ENCODE measurements at places on chromosomes 2 and 18. TPM values are rescaled to one million over a fixed set of nuclear protein-coding genes. Genes with fewer than 3 reads are reported as not detected.

GRCh38 chr18:46660957-46661749, 4.1 kb upstream of the LOXHD1 start:
- no peaks in the 10 kb centered on the region for H3K36me3 ChIP-seq
- no peak overlapping the region for H3K27ac ChIP-seq
- H3K4me3 ChIP-seq: no peak overlapping the region
- DNase-seq: no peak
- no peaks in the 10 kb centered on the region for H3K27me3 ChIP-seq
- H3K4me1 ChIP-seq: no peaks in the 10 kb centered on the region

DNA sequence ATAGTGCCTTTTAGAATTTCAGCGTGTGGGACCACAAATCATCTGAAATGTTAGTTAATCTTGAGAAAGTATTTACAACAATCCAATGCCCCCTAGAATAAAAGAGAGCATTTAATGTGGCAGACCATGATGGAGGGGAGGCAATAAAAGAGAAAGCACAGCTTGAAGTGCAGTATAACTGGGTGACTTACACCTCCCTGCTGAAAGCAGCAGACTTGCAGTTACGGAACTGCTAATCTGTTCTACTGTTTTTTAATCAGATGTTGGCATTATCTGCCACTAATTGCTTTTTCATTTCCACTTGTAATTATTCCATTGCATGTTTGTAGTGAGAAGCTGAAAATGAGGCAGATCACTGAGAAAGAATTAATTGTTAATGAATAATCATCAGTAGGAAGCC, 130.5 kb upstream of the ITGA4 start:
- H3K4me1 ChIP-seq: no peaks in the 10 kb centered on the region
- no peak for DNase-seq
- H3K27ac ChIP-seq: no peak overlapping the region
- H3K36me3 ChIP-seq: no peaks in the 10 kb centered on the region
- no peak overlapping the region for H3K4me3 ChIP-seq

DNA sequence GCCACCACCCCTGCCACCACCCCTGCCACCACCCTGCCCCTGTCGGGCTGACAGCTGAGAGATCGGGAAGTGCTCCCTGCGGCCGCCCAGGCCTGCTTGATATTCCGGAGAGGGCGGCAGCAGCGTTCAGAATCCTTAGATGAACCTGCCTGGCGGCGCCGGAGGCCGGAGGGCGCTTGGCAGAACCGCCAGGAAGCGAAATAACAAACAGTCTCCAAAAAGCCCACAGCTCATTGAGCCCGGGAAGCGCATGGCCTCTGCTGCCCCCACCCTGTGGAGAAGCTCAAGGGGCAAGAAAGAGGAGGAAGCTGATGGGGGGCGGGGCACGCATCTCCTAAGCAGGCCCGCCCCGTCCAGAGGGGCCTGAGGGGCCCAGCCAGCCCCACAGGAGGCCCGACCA, 92.2 kb upstream of the MBOAT2 start:
- H3K36me3 ChIP-seq: no peaks in the 10 kb centered on the region
- DNase-seq: no peak
- H3K27me3 ChIP-seq: no peaks in the 10 kb centered on the region
- H3K4me3 ChIP-seq: no peak overlapping the region
- H3K27ac ChIP-seq: no peak overlapping the region

DNA sequence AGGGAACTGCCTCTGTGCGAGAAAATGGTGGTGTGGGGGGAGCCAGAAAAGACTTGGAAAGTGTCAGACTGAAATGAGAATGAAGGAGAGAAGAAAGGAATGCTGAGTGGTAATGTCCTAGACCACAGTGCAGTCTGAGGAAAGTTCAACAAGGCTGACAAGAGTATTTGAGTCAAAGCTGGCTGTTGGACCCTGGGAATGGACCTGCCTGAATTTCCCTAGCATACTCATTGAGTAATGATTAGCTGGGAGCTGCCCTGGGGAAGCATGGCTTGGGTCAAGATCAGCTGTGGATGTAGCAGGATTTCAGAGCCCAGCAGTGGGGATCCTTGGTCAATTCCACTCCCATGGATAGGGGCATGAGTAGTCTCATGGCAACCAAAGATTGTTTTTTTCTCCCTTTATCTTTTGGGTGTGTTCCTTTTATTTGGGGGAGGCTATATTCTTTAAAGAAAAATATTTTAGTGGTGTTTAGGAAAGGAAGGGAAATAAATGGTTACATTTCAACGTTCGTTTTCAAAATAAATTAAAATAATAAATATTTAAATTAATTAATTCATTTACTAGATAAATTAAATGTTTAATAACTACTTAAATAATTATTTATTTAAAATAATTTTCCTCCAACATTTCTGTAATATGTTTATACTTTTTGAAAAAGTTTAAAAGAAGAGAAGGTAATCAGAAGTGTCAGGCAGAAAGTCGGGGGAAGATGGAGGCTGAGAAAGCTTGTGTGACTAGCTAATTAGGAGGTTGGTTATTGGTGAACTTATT, 15.9 kb upstream of the LHCGR start:
- H3K4me1 ChIP-seq: no peaks in the 10 kb centered on the region
- no peak for DNase-seq
- no peaks in the 10 kb centered on the region for H3K27me3 ChIP-seq
- no peak overlapping the region for H3K4me3 ChIP-seq
- no peaks in the 10 kb centered on the region for H3K36me3 ChIP-seq
- no peak overlapping the region for H3K27ac ChIP-seq

The NLRC4 gene
- not detected for total RNA-seq

The MSTN gene
- not detected for total RNA-seq

DNA sequence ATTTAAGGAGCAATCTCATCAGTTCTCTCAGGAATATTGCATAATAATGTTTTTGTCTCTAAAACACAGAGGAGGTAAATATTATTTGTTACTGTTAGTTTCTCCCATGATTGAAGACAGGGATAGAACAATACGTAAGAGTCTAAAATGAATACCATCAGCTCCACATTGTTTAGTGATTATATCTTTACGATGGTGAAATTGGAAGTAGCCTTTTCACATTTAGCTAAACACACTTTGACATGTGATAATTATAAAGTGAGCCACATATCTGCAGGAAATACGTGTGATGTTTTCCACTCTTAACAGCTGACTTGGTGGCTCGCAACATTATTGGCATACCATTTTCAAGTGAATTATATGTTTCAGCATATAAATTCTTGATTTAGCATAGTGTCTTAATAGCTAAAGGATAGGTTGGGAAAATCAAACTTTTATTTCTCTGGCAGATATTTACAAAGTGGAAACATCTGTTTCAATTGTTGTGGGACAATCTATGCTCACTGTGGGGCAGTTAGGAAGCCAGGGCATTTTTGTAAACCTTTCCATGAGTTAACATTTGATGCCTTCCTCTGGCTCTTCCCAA, 208.1 kb upstream of the RASGRP3 start:
- peaks cover 14% of the 10 kb centered on the region for H3K36me3 ChIP-seq
- no peaks in the 10 kb centered on the region for H3K27me3 ChIP-seq
- peaks cover 8% of the 10 kb centered on the region for H3K4me1 ChIP-seq
- no peak overlapping the region for H3K4me3 ChIP-seq
- H3K27ac ChIP-seq: peak overlapping the region; percentile 99

DNA sequence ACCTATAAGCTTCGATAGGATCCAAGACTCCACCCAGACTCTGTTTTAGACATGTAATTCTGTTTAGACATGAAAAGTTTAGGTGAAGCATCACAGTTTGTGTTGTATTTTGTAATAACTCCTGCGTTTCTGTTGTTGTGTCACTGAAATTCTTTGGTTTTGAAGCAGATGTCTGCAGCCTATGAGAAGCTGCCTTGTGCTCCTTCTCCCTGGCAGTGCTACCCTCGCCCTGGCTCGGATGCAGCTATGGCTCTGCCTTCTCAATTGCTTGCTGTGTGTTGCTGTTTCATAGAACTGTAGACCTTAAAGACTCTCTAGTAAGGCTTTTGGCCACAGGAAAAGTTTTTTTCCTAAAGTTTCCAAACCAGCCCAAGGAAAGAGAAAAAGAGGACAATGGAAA, 40.2 kb upstream of the ZNF638 start:
- no peaks in the 10 kb centered on the region for H3K27me3 ChIP-seq
- H3K27ac ChIP-seq: no peak overlapping the region
- H3K4me3 ChIP-seq: no peak overlapping the region
- H3K4me1 ChIP-seq: no peaks in the 10 kb centered on the region
- H3K36me3 ChIP-seq: no peaks in the 10 kb centered on the region

Data from PC-3 (cell line).